ENCODE measurements at places on chromosomes 3 and 15. TPM values are rescaled to one million over a fixed set of nuclear protein-coding genes. Genes with fewer than 3 reads are reported as not detected.

Gene PLCH1
- total RNA-seq = 0.60 TPM

Gene TARS3
- 10.7 TPM for total RNA-seq

GRCh38 chr3:63927422-63928280 is 15.5 kb upstream of the SCAANT1 start:
- no peak for DNase-seq

- peak; percentile 28 for DNase-seq
Observed at GRCh38 chr15:88021601-88022000, 234.9 kb downstream of the NTRK3 start.

- DNase-seq = no peak
Observed at GRCh38 chr15:73935547-73935946, 9.3 kb downstream of the LOXL1 start.

GRCh38 chr3:73828348-73828747 is 203.6 kb upstream of the PDZRN3 start:
- DNase-seq = no peak

- DNase-seq = peak; percentile 60
Observed at GRCh38 chr3:23740517-23740965, 65.2 kb upstream of the UBE2E1 start.

DNA sequence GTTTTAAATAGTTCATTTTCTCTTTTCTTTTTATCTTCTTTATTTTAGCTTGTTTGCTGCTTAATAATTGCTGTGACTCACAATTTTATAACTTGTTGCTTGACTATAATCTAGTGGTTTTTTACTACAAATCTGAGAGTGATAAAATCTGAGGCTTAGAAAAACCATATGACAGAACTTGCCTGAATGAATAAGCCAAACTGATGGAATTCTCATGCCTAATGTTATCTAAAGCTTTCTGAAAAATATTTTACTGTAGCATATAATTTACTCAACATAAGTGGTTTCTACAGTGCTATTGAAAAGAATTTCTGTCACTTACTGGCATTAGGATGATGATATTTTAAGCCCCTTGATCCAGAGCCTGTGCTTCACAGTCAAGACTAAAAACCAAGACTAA is 175.1 kb downstream of the VGLL3 start:
- DNase-seq = no peak

- peak; percentile 86 for DNase-seq
Observed at GRCh38 chr15:75036212-75036616, 12.8 kb downstream of the PPCDC start.

All from RPMI7951 (cell line).